Globus pallidus (tissue), 1 donor: ENCODE measurements at places on chromosomes 3 and 15.

- DNase-seq = no peak
These were observed 508.2 kb upstream of the TGFBR2 start for GRCh38 chr3:30098243-30098642.

DNA sequence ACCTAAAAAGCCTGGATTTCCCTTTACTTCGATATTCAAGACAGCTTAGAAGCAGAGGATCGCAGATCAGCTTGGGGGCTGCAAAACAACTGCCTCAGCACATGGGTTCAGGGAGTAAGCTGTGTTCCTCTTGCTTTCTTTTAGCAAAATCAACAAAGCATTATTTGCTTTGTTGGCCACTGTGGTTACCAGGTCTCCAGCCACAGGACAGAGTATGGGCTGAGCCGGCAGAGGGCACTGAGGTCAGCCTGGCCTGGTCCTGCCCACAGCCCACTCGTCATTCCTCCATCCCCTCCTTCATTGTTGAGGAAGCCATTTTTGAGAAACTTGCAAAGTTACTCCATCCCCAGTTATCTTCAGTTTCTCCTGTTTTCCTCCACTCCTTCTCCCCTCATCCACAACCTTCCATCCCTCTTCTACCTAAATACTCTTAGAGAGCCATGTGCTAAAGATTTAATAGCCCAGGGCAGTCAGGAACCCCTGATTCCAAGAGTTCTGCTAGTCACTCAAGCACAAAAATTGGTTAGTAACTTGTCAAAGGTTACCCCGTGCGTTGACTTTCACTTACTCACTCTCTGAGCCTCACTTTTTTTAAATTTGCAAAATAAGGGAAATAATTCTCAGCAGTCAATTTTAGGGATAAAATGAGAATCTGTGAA is 60.0 kb upstream of the HES1 start:
- DNase-seq = no peak

GRCh38 chr3:157447026-157447694 is 10.5 kb downstream of the PTX3 start:
- peak; percentile 20 for DNase-seq

- no peak for DNase-seq
These were observed 640.9 kb downstream of the SQOR start for GRCh38 chr15:46275701-46276100.

DNA sequence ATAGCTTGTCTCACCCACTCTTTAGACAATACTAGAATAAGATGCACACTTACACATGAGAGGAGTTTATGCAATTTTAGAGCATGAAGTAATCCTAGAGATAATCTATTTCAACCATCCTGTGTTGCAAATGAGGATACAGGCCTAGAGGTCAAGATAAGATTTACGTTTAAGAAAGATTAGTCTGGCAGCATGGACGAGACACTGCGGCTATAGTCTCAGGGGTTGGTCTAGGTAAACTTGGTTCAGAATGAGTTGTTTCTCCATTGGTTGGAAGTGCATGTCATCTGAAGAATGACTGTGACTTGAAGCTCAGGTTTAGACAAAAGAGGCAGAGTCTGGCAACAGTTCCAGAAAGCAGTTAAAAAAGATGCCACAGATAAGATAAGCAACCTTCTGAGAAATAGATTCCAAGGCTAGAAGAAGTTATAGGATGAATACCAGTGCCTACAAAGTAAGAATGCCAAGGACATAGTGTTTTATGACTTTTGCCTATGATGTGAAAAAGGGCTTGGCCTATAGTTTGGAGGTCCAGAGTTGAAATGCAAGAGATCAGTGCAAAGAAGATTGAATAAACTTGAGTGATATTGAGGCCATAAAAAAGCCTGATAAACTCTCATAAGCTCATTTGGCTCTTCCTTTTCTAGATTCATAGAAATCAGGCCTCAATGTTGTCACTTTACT is 631.0 kb downstream of the SQOR start:
- DNase-seq = no peak

DNA sequence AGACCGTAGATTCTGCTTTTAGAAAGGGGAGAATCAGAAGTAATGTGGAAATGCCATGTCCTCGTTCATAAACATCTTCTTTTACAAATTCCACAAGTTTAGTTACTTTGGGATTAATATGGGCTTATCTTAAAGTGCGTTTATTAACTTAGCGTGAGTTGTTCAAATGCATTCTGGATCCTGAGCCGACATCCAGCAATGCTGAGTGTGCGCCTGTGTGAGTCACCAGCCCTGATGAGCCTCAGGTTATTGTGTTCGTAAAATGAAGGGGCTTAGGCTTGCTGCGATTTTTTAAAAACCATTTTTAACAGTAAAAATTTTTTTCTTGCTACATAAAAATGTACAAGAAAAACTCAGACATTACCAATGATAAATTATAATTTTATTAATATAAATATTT is 57.9 kb downstream of the TFRC start:
- DNase-seq = no peak

DNA sequence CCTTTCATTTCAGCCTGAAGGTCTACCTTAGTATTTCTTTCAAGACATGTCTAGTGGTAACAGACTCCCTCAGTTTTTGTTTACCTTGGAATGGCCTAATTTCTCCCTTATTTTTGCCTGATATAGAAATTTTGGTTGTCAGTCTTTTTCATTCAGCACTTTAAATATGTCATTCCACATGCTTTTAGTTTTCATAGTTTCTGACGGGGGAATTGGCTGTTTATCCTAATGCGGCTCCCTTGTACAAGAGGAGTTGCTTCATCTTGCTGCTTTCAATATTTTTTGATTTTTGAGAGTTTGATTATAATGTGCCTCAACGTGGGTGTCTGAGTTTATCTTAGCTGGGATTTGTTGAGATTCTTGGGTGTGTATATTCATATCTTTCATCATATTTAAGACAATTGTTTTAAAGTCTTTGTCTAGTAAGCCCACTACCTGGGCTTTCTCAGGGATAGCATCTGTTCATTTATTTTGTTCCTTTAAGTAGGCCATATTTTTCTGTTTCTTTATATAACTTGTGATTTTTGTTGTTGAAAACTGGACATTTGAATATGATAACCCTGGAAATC is 51.1 kb upstream of the PYDC2 start:
- no peak for DNase-seq

DNA sequence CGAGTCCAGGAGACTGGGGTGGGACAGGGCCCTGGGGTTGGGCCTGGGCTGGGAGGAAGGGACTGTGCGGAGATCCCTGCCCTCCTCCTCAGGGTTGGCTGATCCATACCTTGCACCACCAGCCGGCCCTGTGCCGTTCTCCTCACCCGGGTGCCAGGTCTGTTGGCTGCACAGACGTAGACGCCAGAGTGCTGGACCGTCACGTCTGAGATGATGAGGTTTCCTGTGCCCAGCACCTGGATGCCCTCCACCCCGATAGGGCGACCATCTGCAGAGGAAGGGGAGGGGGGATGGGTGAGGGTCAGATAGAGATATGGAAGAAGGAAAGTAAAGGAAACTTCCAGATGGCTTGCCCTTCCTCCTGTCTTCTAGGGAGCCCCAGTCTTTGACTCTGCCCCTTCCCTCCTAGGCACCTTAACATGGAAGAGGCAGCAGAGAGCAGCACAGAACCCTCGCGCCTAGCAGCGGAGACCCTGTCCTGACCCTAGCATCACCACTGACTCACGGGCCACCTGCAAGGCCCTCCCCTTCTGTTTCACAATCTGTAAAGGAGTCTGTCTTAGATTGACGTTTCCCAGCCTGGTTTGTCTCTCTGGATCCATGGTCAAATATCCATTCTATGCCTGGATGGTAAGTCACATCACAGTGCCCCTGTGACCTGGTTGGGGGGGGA is 28.8 kb downstream of the RNU5B-1 start:
- no peak for DNase-seq

GRCh38 chr3:159987291-159987711 is 1.3 kb upstream of the IL12A start:
- no peak for DNase-seq

GRCh38 chr15:77548589-77549557 is 83.8 kb downstream of the LINGO1 start:
- no peak for DNase-seq

GRCh38 chr15:31442699-31443111 is 116.1 kb downstream of the KLF13 start:
- no peak for DNase-seq

GRCh38 chr3:128556907-128557306 is 63.9 kb upstream of the GATA2 start:
- DNase-seq = no peak

GRCh38 chr3:77835921-77836320 is 796.0 kb downstream of the ROBO2 start:
- no peak for DNase-seq

- DNase-seq = no peak
These were observed 55.3 kb downstream of the CLDN1 start for GRCh38 chr3:190266913-190267290.

DNA sequence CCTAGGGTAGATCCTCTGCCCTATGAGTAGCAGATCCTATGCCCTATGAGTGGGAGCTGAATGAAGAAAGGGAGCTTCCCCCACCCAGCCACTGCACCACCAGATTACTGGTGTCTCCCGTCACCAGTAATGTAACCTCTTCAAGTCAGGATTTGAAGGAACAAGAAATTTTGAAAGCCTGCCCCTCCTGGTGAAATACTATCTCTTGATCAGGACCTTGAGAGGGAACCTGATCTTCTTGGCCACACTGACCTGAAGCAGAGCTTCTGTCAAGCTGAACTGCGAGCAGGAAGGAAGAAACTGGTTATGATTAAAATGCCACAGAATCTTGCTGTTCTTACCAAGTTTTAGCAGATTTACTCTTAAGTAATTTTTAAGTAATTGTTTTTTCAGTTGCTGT is 62.8 kb downstream of the RSL24D1 start:
- no peak for DNase-seq

GRCh38 chr3:57397175-57398026 is 104.9 kb upstream of the ASB14 start:
- peak; percentile 34 for DNase-seq

DNA sequence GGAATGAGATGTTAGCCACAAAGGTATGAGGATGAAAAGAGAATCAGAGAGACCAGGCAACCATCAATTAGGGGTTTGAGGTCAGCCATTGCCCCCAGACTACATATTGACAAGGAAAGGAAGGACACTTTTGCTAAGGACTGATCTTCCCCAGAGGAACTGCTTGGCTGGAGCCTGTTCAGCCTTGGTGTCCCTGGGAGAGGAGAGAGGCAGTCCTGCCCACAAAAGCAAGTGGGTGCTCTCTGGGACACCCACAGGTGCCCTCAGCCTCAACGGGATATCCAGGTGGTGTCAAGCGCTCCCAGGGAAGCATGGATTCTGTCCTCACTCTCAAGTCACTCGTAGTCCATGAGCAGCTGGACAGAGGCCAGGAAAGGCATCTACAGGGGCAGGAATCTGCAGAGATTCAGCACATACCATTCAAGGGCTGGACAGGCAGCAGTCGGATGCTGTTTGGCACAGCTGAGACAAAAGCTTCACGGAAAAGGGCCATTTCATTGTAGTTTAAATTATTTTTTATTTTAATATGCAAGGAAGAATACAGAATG is 166.2 kb downstream of the UACA start:
- DNase-seq = no peak

DNA sequence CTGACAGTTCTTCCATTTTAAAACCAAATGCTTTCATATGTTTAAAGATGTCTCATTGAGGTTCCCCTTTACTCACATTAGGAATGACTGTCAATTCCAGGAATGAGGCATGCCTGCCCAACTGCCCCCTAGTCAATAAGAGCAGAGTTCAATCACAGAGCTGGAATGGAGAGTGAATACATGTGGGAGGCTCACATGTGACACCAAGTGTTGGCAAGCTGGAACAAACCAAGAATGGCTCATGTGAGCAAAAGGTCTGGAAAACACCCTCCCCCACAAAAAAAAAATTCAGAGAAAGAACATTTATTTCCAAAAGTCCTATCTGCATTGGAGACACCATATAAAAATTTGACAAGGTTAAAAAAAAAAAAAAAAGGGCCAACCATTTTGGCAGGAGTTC is 3.7 kb downstream of the PBRM1 start:
- peak; percentile 55 for DNase-seq

GRCh38 chr3:18740631-18741583 is 315.8 kb upstream of the SATB1 start:
- no peak for DNase-seq

DNA sequence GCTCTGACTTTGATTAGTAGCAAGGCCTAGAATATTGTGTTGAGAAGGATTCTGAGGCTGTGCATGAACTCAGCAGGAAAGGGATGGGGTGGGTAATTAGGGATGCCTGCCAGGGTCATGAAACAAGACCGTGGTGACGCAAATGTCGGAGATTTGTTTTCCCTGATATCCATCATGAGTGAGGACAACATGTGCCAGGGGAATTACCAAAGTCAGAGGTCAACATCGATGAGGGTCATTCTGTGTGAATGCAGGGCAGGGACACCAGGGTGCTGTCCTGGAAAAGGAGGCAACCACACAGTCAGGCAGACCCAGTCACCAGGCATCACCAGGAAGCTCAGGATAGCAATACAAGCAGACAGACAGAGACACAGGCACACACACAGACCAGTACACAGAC is 52.2 kb downstream of the SLCO2A1 start:
- no peak for DNase-seq

GRCh38 chr15:44545913-44546802 is 9.2 kb downstream of the EIF3J start:
- DNase-seq = no peak

DNA sequence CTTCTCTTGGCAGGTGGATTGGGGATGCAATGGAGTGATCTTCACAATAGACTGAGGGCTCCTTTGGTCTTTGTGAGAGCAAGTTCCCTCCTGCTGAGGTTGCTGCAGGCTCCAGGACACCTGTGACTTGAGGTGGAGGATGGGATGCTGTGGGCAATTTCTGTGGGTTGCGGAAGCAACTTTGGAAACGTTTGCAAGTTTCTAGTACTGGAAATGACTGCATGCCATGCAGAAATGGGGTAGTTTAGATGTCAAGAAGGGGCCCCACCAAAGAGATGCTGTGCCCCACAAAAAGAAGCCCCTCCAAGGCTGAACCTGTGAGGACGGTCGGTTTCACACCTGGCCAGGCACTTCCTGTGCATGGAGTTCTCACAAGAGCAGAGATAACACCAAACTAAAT is 80.4 kb upstream of the XCR1 start:
- DNase-seq = no peak

DNA sequence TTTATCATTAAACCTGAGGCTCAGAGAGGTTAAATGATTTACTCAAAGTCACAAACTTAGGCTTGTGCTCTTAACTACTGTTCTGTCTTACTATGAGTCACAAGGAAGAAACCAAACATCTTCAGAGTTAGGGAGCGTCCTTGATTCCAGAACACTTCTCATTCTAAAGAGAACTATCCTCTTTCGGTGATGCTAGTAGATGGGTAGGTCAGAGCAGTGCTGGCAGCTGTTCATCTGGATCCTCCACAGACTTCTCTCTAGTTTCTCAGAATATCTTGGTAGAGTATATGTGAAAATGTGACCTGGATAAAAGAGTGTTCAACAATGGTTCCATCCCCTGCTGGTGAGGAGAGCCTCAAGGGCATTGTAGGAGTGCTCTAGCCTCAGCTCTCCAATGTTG is 3.3 kb downstream of the ARL6IP5 start:
- no peak for DNase-seq

DNA sequence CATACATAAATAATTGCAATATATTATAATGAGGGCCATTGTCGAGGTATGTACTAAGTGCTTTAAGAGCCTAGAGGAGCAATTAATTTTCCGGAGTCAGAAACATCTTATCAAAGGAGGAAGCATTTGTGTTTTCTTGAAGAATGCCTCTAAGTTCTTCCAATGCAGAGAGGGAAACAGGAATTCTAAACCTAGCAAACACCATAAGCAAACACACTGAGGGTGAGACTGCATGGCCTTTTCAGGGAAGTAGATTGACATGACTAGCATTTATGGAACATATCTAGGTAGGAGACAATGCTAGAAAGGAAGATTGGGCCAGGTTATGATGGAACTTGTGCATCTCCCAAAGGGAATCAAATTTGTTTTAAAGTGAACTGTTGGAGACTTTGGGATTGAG is 7.2 kb upstream of the PLCL2 start:
- no peak for DNase-seq
